T1000 (cell line): ENCODE measurements at places on chromosomes 6 and 20.

DNA sequence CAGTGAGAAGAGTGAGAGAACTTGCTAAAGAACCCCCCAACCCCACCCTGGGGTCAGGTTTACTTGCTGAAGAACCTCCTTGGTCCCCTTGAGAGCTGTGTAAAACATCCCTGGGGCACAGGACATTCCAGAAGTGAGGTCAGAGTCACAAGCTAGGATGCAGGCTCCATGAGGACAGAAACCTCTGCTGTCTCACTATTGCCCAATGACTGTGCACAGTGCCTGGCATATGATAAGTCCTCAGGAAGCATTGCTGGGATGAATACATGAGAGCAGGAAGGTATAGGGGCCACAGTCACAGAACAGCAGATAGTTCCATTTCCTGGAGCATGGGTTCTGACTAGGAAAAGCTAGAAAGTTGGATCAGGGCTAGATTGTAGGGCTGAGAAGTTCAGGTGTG is 18.4 kb downstream of the NT5E start:
- DNase-seq, result peak; percentile 14

- no peak for DNase-seq
Measured at GRCh38 chr20:20930500-20930899, 175.7 kb downstream of the LINC00237 start.

DNA sequence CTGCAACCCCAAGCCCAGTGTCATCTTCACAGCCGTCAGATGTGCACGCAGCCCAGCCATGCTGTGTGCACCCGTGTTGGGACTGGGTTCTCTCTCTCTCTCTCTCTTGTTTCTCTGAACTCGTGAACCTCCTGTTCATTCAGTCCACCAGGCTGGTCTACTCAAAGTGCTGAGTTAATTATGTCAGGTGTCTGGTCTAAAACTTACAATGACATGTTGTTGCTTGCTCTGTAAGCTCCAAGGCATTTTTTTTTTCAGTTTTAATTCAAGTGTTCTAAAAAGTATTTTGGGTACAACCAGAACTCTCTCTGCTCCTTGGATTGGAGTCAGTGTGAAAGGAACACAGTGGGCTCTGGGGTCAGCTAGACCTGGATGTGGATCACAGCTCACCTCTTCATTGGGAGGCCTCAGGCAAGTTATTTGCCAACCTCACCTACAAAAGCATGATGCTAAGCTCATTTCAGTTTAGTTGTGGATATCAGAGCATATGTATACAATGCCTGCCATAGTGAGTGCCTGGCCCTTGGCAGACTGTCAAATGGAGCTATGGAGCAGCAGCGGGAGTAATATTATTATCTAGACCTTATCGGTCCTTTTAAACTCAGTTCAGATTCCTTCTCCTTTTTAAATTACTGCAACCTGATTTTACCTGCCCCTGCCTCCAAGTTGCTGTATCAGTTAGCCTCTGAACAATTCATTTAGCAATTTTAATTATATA is 59.5 kb downstream of the PLEKHG1 start:
- DNase-seq, result no peak

DNA sequence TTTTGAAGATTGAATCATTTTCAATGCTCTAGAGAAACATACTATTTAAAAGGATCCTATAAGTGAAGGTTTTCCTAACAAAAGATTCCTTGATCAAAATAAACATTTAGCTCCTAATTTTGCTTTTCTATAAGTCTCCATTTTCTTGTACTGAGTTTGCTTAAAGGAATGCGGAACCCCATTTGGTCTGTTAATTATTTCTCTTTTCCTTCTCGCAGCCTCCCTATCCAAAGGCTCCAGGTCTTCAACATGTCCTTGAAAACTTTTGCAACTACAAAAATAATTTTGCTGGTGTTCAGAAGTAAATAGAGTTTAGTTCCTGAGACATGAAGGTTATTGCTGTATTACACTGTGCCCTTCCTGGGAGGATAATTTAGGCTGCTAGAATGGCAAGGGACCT is 8.3 kb upstream of the NPEPL1 start:
- no peak for DNase-seq

DNA sequence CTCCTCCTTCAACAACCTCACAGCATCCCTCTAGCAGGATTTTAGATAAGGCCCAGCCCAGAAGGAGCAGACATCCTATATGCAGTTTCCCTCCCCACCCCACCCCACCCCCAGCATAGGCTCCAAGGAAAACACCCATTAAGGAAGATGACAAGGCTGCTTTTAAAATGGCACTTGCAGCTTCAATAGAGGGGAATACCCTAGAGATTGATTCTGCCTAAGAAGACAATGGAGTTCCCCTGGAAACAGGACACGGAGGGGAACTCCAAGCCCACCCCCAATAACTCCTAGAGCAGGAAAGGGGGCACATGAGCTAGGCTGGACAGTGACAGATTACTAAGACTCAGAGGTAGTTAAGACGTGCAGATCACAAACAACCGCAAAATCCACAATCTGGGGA is 34.7 kb downstream of the CPNE5 start:
- DNase-seq, result no peak

GRCh38 chr6:140427842-140428241 is 1053.4 kb upstream of the CITED2 start:
- no peak for DNase-seq

- DNase-seq, result no peak
Measured at GRCh38 chr6:109183109-109183650, 87.9 kb downstream of the CEP57L1 start.

DNA sequence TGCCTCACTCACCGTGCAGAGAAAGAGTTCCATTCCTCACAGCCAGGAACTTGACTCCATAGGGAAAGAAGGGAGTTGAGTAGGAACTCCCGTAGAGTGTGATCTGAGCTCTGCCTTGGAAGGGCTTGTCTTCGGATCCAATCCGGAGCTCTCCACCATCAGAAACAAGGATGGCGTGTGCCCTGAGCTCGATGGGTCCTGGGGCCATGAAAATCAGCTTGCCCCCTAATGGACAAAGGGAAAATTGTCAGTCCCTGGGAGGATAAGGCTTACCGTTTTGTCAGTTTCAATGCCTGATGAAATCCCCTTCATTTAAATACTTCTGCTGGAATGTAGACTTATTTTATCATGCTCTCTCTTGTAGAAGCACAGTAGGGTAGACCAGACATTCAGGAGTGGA is 153.3 kb downstream of the PKHD1 start:
- DNase-seq, result no peak

DNA sequence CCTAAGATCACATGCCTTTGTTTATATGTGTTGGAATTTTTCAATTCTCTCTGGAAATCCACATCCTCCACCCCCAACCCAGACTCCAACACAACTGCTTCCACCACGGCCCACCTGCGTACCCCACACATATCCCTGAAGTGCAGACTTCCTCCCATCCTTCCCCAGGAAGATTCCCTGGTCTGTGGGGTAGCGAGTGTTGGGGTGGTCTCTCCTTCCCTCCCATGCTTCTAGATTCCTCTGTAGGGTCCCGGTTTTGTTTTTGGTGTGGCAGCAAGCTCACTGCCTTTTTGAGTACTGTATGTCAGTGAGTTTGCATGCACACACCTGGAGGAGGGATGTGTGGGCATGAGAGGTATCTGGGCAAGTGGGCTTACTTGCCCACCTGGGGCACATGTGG is 127.6 kb downstream of the MRPL14 start:
- DNase-seq, result no peak

DNA sequence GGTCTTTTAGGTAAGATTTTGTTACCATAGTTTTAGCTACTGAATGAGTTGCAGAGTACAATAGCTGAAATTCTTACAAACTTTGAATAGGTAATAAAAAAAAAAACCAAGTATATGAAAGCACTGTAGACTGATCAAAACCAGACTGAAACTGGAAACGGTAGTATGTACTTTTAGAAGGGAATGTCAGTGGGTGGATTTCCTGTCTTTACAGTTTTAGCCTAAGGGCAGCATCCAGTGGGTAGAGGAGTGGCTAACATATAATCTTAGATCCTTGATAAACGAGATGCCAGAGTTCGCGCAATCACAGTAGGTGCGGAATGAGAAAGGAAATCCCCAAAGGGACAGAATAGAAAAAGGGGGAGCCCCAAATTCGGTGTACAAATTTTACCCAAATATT is 385.9 kb upstream of the RUNX2 start:
- DNase-seq, result no peak

GRCh38 chr20:1509237-1509636 is 18.0 kb upstream of the SIRPB2 start:
- no peak for DNase-seq

GRCh38 chr20:57287007-57287880 is 20.8 kb upstream of the BMP7 start:
- no peak for DNase-seq

- DNase-seq, result no peak
Measured at GRCh38 chr6:157054531-157054979, 268.8 kb downstream of the TMEM242 start.

GRCh38 chr6:22656706-22657351 is 87.5 kb downstream of the HDGFL1 start:
- no peak for DNase-seq
